ENCODE measurements at places on chromosomes 12 and 14.

DNA sequence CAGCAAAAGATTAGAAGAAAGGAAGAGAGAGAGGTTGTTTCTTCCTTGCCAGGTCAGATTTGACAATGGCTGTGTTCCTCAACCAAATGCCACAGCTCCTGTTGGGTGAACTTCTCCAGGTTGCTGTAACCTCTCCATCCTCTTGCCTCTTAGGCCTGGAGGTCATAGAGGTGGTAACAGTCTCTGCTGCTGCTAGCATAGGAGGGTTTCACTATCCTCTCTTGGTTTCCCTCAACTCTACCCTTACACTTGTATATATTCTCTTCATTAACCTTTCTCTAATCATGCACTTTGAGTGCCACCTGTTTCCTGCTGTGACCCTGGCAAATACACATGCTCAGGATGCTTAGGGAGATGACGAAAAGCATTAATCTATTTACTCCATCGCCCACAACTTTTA lies 67.7 kb upstream of the HIF1A start:
- no peak for DNase-seq

GRCh38 chr12:121723200-121723599 lies 10.6 kb downstream of the TMEM120B start:
- DNase-seq = no peak

- no peak for DNase-seq
Measured at GRCh38 chr12:122935318-122935717, 30.9 kb downstream of the ABCB9 start.

DNA sequence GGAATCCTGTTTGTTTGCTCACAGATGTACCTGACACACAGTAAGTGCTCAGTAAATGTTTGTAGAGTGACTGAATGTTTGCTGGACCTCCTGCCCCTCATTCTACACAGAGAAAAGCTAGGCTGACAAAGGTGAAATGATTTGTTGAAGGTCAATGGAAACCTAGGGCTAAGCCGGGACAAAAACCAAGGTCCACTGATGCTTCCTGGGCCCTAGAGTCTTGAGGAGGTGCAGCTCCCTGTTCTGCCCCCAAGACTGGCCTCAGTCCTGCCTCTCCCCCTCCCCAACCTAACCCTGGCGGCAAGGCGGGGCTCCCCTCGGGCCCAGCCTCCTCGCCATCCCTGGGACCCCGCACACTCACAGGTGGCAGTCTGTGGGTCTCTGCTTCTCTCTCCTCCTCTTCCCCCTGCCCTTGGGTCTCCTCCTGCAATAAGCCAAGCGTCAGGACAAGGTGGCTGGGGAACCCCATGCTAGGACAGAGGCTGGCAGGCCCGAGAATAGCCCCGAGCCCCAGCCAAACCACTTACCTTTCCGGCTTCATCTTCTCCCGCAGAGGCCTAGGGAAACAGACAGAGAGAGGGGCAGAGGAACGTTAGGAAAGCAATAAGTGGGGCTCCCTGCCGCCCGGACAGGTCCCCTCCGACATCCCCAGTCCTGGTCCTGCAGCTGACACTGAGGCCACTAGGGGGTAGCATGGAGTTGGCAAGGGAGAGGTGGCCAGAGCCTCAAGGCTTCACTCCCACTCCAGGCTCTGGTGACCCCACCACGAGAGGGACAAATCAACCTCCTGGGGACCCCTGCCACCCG lies 9.3 kb downstream of the PGF start:
- peak; percentile 49 for DNase-seq

- no peak for DNase-seq
Measured at GRCh38 chr14:80446356-80446755, 235.1 kb upstream of the DIO2 start.

DNA sequence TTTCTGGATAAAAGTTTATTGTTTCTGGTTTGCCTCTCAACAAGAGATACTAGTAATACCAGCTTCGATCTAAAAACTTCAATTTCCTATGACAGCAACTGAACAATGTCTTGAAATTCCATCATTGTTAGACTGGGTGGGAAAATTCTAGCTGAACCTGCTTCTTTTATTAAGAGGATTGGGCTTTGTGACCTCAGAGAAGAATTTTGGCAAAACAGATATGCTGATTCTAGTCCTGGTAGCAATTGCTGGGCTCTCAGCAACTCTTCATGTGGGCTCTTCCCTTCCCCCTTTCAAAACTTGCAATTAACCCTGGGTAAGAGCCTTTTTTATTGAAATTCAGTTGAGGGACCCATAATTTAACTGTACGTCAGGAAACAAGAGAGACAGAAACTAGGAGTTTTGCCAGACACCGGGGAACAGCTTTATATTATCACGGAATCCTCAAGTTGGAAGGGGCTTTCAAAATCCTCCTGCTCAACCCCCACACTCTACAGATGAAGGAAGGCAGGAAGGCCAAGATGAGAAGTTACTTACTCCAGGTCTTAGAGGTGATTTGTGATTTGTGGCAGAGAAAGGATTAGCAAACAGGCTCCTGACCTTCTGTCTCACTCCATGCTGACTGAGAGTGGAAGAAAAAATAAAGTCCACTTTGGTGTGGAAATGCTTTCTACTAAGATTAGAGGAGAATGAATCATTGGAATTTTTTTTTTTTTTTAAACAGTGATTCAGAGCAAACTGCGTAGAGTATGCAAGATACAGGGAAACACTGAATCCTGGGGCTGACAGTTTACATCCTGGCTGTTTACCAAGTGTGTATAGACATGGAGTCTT lies 239.0 kb upstream of the ATP2B1 start:
- no peak for DNase-seq

DNA sequence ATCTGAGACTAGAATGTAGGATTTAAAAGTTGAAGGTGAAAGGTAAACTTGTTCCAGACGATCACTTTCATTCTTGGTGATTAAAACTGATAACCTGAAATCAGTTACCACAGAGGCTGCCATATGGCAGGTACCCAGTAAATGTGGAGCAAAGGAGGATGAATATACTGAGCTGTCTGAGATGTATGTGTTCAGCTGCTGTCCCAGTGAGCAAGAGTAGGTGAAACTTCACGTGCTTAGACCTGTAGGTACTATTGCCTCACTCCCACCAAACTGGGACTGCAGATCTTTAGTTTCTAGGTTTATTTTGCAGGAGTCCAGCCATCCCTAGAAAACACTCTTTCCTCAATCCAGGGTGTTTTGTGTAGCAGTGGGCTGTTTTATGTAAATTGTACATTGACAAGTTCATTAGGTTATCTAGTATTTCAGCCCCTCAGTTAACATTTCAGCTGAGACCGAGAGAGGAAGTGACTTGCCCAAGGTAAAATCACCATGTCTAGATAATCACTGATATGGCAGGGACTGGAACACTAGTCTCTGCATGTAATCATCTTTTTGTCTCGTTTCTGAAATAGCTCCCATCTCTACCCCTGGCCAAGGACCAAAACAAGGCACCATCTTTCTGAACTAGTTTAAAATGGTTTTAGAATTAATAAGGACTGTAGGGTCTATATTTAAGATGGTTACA lies 62.7 kb downstream of the ATG14 start:
- DNase-seq = no peak

DNA sequence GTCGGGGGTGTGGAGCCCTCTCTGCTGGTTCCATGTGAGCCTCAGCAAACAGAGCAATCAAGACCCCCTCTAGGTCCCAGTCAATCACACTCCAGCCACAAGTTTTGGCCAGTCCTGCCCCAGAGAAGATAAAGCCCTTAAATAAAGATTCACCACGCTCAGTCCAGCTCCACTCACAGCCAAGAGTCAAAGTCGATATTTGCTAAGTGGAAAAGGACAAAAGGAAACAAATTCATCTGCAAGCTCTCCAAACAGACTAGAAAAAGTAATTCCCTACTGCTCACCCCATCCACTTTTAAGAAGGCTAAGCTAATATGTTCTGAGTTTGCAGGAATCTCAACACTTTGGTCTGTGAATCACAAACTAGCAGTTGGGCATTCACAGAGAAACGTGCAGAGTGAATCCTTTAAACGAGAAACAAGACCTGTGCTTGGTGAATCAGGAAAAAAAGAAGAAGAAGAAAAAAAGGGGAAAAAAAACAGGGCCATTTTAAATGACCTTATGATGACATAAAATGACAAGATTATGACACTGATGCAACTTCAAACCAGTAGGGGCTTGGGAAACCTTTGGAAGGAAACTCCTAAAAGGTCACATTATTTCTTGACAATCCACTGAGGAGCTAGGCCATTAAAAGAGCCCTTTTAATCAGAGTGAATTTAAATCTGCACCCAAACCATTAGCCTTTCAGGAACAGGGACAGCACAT lies 41.8 kb upstream of the FOXN3 start:
- no peak for DNase-seq

DNA sequence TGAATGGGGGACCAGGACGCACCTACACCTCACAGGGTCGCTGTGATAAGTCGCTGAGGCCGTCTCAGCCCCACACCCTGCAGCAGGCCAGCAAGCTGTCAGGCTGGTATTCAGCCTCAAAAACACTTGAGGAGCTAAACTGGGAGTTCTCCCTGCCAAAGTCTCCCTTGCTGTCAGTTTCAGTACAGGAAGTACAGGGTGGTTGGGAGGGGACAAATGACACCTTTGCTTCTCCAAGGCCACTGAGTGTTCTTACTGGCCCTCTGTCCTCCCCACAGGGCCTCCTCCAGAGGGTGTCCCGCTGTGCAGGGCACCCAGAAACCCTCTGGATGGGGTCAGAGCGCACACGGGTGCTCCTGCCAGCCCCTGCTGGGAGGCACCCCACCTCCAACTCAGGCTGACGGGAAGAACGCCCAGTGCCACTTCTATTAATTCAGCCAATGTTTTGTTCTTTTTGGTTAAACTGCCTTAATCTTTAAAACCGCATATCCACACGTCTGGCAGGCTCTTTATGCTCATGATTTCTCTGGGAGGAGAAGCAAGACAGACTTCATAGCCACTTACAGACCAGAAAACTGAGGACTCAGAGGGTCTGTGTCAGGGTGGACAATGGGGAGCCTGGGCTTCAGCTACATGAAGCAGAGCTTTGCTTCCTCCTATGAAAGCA lies 75.9 kb downstream of the ITPK1 start:
- no peak for DNase-seq

DNA sequence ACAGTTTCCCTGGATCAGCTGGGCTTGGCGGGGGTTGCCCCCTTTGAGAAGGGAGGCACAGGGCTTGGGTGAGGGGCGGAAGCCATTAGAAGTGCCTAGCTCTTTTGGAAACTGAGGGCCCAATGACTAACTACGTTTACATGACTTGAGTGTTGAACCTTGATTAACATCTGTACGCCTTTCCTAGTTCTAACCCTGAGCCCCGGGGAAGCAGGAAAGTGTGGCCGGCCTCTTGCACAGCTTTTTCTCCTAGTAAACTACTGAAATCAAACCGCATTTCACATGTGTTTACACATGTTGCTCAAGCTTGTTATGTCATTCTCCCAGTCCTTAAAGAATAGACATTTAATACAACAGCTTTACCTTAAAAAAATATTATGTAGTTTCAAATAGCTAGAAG lies 1356.4 kb upstream of the TMEM132C start:
- DNase-seq = no peak

- no peak for DNase-seq
Measured at GRCh38 chr12:78096909-78097597, 266.4 kb downstream of the NAV3 start.

DNA sequence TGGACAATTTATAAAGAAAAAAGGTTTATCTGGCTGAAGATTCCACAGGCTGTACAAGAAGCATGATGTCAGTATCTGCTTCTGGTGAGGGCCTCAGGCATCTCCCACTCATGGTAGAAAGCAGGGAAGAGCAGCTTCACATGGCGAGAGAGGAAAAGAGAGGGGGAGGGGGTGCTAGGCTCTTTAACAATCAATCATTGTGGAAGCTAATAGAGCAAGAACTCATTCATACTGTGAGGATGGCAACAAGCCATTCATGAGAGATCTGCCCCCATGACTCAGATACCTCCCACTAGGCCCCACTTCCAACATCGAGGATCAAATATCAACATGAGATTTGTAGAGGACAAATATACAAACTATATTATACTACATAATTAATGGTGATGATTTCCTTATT lies 361.9 kb upstream of the FAR2 start:
- DNase-seq = no peak

DNA sequence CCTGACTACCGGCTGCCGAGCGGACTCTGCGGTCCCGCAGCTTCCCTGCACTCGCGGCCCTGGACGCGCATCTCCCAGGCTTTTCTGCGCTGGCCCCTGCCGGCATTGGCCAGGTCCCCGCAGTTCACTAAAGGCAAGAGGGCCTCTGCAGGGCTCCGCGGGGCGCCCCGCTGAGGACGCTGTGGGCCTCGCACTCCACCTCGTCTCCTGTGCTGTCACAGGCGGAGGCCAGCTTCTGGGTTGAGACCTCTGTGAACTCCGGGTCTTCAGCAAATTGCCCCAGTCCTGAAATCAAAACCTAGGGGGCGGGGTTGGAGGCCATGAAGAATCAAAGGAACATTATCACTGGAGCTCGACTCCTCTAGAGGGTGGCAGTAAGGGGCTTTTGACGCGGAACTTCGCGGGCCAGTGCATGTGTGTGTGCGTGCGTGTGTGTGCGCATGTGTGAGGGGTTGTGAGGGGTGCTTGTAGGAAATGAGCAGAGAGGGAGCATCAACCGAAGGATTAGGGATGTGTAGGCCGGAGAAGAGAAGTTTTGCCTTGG lies 68.5 kb upstream of the CAPRIN2 start:
- no peak for DNase-seq

DNA sequence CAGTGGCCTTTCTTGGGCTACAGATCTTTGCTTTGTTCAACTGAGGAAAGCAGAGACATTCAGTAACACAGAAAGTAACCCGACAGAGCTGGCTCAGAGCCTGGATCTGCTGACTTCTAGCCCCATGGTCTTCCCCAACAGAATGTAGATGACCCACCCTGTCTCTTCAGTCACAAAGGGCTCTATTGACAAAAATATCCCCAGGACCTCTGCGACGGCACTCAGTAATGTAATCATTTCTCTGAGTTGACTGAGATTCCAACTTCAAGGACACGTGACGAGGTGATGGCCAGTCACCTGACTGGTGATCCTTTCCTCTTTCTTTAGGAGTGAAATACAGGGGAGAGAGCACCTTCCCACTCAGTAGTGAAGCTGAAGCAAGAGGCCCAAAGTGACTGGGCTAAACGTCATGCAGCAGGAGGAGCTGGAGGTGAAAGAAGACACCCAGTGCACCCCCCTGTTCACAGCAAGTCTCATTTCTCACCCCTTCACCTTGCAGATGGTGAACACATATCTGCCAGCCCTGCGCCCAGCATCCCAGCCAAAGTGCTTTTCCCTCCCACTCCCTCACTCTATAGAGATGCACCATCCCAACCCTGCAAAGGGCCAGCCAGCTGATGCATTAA lies 179.2 kb upstream of the EGLN3 start:
- DNase-seq = no peak

- DNase-seq = peak; percentile 16
Measured at GRCh38 chr12:31118347-31119191, 44.9 kb downstream of the DDX11 start.

GRCh38 chr12:93139028-93139665 lies 210.1 kb upstream of the EEA1 start:
- no peak for DNase-seq

DNA sequence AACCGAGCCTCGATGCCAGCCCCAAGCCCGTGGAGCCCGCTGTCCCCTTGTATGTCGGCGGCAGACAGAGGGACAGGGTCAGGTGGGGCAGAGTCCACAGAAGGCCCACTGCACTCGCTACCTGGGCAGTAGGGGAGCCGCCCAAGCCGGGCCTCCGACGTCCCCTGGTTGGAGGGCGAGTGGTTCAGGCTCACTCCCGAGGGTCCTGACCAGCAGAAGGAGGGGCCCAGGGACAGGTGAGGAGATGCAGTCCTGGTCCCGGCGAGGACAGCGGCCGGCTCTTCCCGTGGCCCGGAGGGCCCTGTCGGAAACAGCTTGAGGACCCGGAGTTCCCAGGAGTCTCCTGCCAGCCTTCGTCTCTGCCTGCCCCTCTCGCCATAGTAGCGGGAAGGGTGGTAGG lies 216.7 kb upstream of the SFSWAP start:
- no peak for DNase-seq

All from stimulated activated CD4-positive, alpha-beta T cell treated with anti-CD3 and anti-CD28 coated beads, Interleukin-15, amount 100 ng/mL, for 1 hour (primary cell).